ENCODE measurements at places on chromosomes 3 and 15.

- no peak for DNase-seq
Observed at GRCh38 chr3:15502616-15503015, 18.9 kb downstream of the COLQ start.

DNA sequence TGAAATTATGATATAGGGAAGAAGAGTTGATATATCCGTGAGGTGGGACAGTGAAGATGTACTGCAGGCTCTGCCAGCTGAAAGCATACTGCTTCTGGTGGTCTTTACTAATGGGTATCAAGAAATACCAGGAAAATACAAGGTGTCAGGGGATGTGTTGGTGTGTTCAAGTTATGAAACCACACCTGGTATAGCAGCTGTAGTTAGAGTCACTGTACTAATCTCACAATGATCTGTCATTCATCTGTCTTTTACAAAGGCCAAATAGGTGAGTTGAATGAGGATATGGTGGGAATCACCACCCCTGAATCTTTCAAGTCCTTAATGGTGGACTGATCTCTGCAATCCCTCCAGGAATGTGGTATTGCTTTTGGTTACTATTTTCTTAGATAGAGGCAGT is 152.7 kb downstream of the NFKBIZ start:
- no peak for DNase-seq

- DNase-seq, result no peak
Observed at GRCh38 chr3:30454636-30455035, 151.8 kb upstream of the TGFBR2 start.

- no peak for DNase-seq
Observed at GRCh38 chr3:65996589-65996988, 42.1 kb downstream of the MAGI1 start.

DNA sequence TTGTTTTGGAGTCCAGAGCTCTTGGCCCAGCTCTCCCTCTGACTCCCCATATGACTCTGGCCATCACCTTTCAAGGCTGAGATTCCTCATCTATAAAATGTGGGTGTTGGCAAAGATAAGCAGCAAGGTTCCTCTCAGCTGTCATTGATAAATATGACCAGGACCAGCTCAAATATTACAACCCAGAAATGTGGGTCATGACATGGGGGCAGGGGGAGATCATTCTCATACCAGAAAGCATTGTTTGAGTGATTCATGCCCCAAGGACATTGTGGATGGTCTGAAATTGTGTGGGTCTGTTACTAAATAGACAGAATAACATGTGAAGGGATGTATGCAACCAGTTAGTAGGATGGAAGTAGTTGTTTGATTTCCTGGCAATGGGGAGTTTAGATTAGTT is 13.9 kb downstream of the UPK1B start:
- DNase-seq, result no peak

GRCh38 chr3:138946663-138947494 is at the start of the genes FOXL2 and FOXL2NB:
TSS of gene FOXL2 (minus strand) at chr3:138947137. CDS start at chr3:138946722, 415 bp downstream.
TSS of gene FOXL2NB (plus strand) at chr3:138947217. CDS start at chr3:138947365, 148 bp downstream.
- DNase-seq, result no peak

- DNase-seq, result no peak
Observed at GRCh38 chr15:45603881-45604280, 16.7 kb downstream of the BLOC1S6 start.

- no peak for DNase-seq
Observed at GRCh38 chr15:47473106-47473725, 244.1 kb upstream of the SEMA6D start.

DNA sequence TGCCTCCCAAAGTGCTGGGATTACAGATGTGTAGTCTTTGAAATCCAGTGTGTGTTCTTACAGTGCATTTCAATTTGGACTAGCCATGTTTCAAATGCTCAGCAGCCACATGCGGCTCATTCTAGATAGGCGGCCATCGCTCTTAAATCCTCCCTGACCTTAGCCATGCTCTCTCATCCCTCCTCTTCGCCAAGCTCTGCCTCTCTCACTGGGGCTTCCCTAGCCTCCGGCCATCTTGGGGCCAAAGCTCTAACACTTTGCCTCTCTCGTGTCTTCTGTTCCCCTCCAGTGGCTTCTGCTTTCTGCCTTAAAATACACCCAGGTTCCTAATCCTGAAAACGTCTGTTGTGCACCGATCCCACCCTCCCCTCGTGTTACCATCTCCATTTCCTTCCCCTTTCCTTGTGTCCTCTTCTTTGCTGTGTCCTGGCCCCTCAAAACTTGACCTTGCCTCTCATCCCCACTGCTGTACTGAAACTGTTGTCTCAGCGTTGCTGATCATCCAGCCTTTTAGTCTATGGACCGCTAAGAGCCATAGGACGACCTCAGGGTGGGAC is 1.4 kb upstream of the GHRL start:
- DNase-seq, result no peak

DNA sequence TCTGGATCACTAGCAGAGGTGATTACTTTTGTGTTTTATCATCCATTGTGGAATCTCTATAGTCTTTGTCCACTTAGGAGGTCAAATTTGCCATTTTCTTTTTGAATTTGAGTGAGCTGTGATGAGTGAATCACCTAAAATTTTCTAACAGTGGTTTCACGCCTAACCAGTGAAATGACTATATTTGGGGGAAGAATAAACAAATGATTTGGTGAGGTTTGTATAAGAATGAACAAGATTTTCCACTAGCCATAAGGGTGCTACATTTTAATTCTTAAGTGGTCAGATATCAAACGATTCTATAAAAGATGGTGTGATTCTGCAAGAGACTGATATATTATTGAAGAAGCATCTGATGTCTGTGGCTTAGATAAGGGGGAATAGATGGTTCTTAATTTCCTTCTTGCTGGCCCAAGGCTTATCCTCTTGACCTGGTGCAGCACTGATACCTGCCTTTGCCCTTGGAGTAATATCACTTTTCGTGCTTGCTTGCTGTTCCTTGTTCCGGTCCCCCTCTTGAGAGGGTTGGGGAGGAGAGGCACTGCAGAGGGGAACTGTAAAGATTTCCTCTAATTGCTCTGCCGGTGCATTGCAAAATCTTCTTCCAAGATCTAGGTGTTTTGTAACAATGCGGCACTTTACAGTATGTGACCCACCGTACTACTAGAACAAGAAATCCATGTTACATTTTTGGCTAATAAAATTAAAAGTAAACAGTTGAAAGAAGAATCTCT is 14.5 kb downstream of the C3orf20 start:
- no peak for DNase-seq

GRCh38 chr15:43913026-43913780 is 86.4 kb downstream of the WDR76 start:
- no peak for DNase-seq

- DNase-seq, result no peak
Observed at GRCh38 chr15:46644501-46645481, 1010.0 kb downstream of the SQOR start.

GRCh38 chr3:56772952-56773938 is 28.5 kb downstream of the ARHGEF3 start:
- no peak for DNase-seq

DNA sequence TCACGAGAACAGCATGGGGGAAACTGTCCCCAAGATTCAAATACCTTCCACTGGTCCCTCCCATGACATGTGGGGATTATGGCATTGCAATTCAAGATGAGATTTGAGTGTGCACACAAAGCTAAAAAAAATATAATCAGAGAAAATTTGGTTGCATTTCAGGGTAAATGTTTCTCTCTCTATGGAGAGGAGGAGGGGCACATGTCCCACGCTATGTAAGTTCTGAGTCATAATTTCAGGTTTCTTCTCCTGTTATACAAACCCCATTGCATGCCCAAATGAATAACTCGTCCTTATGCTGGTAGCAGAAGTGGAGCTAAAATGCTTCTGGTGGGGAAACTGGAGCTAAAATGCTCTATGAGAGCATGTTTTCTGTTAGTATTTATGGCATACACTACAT is 209.7 kb upstream of the DCBLD2 start:
- DNase-seq, result no peak

- DNase-seq, result no peak
Observed at GRCh38 chr3:129530251-129530791, 1.9 kb downstream of the RHO start.

- DNase-seq, result no peak
Observed at GRCh38 chr3:187212705-187213104, 15.4 kb downstream of the RTP1 start.

DNA sequence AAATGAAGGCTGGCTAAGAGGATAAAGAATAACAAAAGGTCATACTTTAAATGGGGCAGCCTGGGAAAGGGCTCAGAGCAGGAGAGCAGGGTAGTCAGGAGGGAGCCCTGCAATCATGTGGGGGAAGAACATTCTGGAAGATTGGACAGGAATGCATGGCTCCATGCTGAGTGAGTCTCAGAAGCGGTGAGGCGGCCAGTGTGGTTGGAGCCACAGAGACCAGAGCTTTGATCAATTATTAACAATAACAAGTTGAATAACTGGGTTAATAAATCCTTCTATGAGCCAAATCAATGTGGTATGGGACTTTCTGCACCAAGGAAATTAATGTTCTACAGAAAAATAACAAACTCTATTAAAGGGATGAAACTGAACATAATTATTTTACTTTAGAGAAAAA is 57.9 kb upstream of the DCUN1D1 start:
- no peak for DNase-seq

GRCh38 chr3:153252963-153253362 is 90.9 kb downstream of the RAP2B start:
- no peak for DNase-seq

GRCh38 chr3:23390446-23390845 is 187.3 kb downstream of the UBE2E2 start:
- no peak for DNase-seq

- DNase-seq, result peak; percentile 69
Observed at GRCh38 chr15:30922480-30923311, 19.0 kb downstream of the FAN1 start.

GRCh38 chr15:67098768-67099282 is 33.4 kb downstream of the SMAD3 start:
- DNase-seq, result no peak

DNA sequence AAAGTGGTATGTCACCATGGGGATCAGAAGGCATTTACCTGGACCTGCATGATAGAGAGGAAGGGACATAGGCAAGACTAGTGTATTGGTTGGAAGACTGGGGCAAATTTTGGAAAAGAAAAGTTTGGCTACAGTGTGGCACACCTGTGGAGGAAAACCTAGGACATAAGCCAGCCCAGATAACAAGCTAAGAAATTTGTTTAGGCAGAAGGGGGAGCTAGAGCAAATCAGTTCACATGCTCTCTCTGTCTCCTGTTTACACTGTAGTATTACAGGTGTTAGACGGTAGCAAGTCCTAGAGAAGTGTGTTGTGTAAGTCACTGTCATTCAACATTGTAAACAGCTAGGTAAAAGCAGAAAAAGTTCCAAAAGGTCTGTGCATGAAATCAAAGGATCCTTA is 11.9 kb upstream of the ALDH1A2 start:
- DNase-seq, result no peak

DNA sequence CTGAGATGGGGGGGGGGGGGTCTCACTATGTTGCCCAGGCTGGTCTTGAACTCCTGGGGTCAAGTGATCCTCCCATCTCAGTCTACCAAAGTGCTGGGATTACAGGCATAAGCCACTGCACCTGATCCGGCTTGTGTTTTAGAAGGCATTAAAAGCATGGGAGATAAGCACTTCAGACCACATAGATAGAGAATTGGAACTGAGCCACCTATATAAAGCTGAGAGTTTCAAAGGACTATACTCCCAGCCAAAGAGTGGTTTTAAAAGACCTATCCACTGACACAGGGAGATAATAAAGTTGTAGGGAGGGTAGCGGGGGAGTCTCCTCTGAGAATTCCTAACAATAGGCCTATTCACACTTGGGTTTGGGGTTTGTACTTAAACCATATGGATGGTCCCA is 34.8 kb downstream of the DENND4A start:
- DNase-seq, result no peak

DNA sequence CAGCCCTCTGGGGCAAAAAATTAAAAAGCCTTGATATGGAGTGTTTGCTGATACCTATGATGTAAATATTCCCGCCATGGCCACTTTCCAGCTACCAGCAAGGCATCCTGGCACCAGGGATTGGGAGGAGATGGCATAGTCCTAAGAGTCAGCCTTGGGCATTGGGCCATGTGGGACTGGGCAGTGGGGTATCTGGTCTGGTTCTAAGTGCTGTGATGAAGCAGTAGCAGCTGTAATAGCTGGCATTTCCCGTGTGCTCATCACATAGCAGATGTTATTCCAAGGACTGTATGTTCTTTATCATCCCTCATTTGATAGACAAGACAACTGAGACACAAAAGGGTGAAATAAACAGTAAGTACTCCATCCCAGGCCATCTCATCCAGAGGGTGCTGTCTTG is 6.9 kb upstream of the SACM1L start:
- DNase-seq, result no peak

DNA sequence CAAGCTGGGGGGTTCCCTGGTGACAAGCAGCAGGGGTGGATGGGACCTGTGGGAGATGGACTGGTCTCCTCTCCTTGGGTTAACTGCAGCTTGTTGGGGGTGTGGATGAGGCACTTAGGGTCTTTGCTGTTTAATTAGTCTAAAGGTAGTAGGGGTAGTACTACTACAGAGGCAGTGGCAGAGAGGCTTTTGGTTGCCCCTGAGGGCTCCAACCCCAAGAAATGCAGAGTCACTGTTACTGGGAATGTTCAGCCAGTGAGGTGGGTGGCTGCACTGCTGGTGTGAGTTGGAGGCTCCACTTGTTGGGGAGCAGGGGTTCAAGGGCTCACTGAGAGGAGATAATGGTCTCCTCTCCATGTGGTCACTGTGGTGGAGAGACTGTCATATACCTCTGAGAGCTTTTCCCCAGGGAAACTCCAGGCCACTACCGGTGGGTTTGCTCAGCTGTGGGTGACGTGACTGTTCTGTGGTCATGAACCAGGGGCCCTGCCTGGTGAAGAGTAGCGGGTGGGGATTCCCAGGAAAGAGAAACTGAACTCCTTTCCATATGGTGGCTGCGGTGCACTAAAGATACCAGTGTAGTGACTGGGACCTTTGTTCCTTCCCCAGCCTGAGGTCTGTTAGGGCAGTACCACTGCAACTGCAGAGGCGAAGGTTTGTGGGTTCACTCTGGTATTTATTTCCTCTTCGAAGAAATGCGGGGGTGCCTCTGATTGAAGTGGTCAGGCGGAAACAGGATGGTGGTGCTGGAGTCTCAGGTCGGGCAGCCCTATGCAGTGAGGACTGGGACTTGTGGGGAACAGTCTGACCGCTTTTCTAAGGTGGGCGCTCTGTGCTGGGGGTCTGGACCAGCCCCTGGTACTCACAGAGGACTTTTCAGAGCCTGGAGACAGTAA is 68.9 kb upstream of the TNFSF10 start:
- no peak for DNase-seq

GRCh38 chr3:127412578-127413317 is 124.9 kb upstream of the PRR20G start:
- DNase-seq, result peak; percentile 36

DNA sequence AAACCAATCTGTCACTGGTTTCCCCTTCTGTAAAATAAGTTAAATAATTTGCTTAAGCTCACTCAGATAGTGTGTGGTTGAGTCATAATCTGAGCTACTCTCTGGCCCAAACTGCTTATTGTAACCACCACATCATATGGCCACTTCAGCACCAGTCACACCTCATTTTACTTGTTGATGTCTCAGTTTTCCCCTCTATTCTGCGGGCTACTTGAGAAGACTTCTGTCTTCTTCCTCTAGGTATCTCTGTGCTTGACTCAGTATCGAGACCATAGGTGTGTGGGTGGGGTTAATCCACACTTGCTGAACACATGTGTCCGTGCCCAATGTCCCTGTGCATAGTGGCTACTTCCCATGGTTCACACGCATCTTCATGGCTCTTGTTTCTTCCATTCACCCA is 32.9 kb downstream of the CRYGS start:
- DNase-seq, result no peak

Data from sciatic nerve (tissue), 2 donors.